Activated T-helper 9 cell treated with anti-CD3 and anti-CD28 coated beads, Interleukin-2, amount 50 U/mL, for 16 hours (primary cell): ENCODE measurements at places on chromosomes 12 and 14.

DNA sequence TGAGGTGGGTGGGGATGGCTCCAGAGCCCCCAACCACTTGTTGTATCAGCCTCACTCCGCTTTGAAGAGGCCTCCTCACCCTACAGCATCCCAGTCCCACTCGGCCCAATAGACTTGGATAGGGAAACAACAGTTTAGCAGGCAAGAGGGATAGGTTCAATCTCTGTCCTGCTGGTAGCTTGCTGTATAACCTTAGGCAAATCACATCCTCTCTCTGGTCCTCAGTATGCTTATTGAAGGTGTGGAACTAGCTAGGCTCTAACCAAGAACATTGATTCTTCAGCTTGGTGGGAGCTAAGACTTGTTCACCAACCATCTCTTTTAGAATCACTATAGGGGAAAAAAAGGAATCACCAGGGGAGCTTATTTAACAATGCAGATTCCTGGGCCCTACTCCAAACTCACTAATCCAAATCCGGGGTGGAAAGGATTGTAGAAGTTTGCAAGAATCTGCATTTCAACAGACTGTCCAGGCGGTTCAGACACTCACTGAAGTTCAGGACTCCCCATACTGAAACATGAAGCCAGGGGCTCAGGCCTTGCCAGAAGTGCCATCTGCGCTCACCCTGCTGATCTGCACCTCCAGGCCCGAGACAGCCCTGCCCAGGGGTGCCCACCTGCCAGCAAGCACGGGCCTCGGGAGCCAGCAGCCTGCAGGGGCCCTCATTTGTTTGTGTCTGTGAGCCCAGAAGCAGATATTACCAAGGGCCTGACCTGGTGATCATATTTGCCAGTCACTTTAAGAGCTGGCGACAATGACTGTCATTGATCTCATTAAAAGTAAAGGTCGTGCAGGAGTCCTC, 113.0 kb downstream of the ADCK1 start:
- no peak for DNase-seq

DNA sequence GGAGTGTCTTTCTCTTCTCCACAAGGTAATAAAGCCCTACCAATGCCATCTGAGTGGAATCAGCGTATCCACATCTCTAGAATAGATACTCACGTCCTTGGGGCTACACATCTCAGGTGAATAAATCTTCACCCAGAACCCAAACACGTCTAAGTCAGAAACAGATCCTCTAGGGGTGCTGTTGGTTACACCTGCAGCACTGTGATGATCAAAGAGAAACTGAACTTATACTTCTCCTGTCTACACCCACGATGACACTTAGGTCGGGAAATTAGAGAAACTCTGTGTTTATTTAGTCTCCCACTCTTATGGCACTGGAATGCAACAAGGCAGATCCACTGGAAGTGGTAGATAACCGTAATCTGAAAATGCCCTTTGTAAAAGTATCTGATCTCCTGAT, 46.2 kb downstream of the WIF1 start:
- no peak for DNase-seq

DNA sequence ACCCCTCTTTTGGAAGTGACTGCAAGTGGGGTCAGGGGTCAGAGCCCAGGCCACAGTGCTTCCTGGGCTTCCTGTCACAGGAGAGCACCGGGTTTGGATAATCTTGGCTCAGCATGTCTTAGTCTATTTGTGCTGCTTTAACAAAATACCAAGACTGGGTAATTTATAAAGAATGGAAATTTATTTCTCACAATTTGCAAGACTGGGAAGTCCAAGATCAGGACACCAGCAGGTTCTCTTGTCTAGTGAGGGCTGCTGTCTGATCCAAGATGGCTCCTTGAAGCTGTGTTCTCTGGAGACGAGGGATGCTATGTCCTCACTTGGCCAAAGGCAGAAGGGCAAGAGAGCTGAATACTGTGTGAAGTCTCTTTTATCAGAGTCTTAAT, 74.1 kb downstream of the RIN3 start:
- DNase-seq: no peak

DNA sequence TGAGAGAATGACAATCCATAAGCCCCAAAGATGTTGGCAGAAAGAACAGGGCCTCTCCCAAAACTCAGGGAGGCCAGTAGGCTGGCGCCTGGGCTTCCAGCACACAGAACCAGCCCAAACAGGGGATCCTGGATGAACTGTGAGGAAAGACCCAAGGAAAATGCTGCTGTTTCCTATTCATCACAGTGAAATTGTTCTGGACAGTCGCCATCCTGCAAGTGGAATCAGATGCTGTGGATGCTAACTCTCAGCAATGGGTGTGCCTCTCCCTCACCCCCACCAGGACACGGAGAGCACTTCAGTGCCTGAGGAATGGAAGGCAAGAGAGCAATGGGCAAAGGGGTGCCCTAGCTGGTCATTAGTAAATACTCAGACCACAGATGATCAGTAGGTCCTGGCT, 80.8 kb downstream of the ANO2 start:
- no peak for DNase-seq

DNA sequence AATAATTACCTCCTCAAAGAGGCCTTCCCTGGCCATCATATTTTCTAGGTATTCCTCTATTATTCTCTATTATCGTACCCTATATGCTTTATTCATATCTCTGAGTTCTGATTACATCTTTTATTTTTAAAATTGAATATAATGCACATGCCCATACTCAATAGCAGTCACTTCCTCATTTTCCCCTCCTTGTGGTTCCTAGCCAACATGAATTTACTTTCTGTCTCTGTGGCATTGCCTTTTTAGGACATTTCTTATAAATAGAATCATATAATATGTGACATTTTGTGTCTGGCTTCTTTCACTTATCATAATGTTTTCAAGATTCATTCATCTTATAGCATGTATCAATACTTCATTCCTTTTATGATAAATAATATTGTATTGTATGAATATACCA, 74.4 kb upstream of the TRHDE start:
- DNase-seq: no peak

GRCh38 chr12:11998944-11999315, 71.8 kb upstream of the BCL2L14 start:
- DNase-seq: no peak

DNA sequence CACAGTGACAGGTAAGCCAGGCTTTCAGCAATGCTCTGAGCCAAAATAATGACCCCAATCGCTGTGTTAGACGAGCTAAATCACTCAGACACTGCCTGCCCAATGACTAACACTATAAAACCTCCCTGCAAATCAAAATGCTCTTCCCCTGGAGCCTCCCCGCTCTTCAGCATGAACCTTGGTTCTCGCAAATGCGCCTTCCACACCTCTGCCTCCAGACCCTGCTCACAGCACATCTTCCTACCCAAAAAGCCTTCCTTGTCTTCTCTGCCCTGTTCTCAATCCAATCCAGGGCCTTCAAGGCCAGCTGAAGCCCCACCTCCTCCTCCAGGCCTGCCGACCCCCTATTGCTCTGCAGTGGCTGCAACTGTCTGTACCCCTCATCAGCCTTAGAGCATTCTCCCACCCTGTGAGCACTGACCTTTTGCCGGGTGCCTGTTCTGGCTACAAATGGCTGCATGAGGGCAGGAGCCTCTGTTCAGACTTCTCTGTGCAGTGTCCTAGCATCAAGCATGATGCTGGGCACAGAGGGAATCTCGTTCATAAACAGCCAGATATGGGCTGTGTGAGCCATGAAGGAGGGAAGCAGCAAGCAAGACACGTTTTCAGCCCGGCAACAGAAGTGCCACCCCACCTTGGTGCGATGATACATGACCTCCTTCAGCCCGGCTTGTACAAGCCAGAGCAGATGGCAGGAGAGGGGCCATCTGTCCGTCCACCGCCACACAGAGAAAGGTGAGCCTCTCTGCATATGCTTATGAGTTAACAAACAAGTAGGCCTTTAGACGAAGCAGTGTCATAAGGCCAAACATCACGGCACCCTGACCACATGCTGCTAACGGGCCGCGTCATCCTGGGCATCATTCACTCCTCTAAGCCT, 64.5 kb upstream of the DDX11 start:
- DNase-seq: no peak

- no peak for DNase-seq
Measured at GRCh38 chr12:22190-22529, 44.4 kb upstream of the IQSEC3 start.

GRCh38 chr12:34404377-34405285, 382.3 kb downstream of the ALG10 start:
- DNase-seq: no peak

GRCh38 chr12:63305901-63306875, 155.2 kb upstream of the AVPR1A start:
- no peak for DNase-seq

DNA sequence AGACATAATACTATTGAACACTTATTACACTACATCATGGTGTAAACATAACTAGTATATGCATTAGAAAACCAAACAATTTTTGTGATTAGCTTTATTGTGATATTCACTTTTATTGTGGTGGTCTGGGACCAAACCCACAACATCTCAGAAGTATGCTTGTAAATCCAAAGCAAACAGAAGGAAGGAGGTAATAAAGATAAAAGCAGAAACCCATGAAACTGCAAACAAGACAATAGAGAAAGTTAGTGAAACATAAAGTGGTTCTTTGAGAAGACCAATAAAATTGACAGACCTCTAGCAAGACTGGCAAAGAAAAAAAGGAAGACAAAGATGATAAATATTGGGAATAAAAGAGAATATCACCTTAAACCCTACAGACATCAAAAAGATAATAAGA, 268.3 kb downstream of the RPAP3 start:
- DNase-seq: no peak

GRCh38 chr12:84922693-84923092, 10.1 kb upstream of the SLC6A15 start:
- no peak for DNase-seq

DNA sequence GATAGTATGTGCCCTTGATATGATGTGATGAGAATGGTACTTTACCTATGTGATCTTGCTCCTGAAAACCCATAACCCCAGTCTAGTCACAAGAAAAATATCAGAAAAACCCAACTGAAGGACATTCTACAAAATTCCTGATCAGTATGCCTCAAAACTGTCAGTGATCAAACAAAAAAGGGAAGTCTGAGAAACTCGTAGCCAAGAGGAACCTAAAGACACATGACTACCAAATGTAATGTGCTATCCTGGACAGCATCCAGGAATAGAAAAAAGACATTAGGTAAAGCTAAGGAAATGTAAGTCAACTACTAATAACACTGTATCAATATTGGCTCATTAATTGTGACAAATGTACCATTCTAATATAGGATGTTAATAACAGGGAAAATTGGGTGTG, 4.1 kb upstream of the WIF1 start:
- DNase-seq: no peak

DNA sequence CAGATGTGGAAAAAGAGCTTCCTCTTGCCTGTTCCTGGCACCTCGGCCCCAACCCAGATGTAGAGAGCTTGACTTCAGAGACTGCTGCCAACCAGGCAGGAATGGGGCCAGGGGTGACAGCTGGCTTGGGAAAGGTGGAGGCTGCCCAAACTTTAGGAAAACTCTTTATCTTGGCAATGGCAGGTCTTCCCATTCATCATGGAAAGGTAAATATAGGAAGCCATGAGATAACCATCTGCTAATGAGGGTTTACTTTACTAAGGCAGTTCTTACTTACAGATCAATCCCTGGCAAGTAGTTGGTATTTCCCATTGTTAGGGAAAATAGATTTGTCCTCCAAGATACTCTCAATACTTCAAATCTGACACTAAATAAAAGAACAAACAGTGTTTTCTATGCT, 143.1 kb upstream of the NUDT4 start:
- DNase-seq: no peak
